ENCODE measurements at places on chromosomes 12 and 14.

GRCh38 chr12:98275131-98275475 is 240.3 kb upstream of the TMPO start:
- H3K36me3 ChIP-seq = no peaks in the 10 kb centered on the region
- no peak overlapping the region for H3K27ac ChIP-seq
- DNase-seq = no peak
- peaks cover 7% of the 10 kb centered on the region for H3K4me1 ChIP-seq

GRCh38 chr14:24231263-24232120 is 675 bp downstream of the NEDD8 start:
- peak overlapping the region; percentile 97 for H3K27ac ChIP-seq
- H3K36me3 ChIP-seq = peaks cover 6% of the 10 kb centered on the region
- H3K4me1 ChIP-seq = peaks cover 17% of the 10 kb centered on the region
- peak overlapping the region; percentile 98 for H3K4me3 ChIP-seq
- no peaks in the 10 kb centered on the region for H3K27me3 ChIP-seq

- peaks cover 14% of the 10 kb centered on the region for H3K36me3 ChIP-seq
- H3K4me1 ChIP-seq = no peaks in the 10 kb centered on the region
Measured at GRCh38 chr12:123928897-123929296, 43.7 kb downstream of the CCDC92 start.

DNA sequence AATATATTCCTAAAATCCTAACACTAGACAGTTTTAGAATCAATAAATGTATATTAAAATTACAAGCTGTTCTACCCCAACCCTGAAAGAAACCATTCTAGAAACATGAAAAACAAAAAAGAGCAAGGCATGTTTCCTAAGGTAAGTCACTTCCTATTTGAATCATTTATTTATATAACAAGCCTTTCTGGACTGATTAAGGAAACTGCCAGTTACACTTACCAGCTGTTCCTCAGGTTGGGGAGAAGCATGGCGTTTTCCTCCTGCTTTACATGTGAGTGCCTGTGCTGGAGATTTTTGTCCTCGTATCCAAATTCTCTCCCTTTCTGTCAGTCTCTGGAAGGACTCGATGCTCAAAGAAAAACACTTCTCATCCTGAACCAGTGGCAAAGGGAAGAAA is 183.3 kb downstream of the EFCAB11 start:
- no peak for DNase-seq
- H3K4me3 ChIP-seq = no peak overlapping the region
- peaks cover 14% of the 10 kb centered on the region for H3K27me3 ChIP-seq
- H3K4me1 ChIP-seq = peaks cover 18% of the 10 kb centered on the region
- H3K36me3 ChIP-seq = no peaks in the 10 kb centered on the region
- H3K27ac ChIP-seq = no peak overlapping the region

GRCh38 chr12:42372154-42372791 is 46.3 kb downstream of the PPHLN1 start:
- H3K27me3 ChIP-seq = no peaks in the 10 kb centered on the region
- no peak overlapping the region for H3K4me3 ChIP-seq
- H3K4me1 ChIP-seq = no peaks in the 10 kb centered on the region
- H3K36me3 ChIP-seq = peaks cover 19% of the 10 kb centered on the region
- H3K27ac ChIP-seq = no peak overlapping the region

GRCh38 chr14:23513818-23514643 is 37.5 kb downstream of the ZFHX2 start:
- H3K4me3 ChIP-seq = no peak overlapping the region
- H3K36me3 ChIP-seq = no peaks in the 10 kb centered on the region
- no peaks in the 10 kb centered on the region for H3K4me1 ChIP-seq
- DNase-seq = no peak
- H3K27me3 ChIP-seq = no peaks in the 10 kb centered on the region

GRCh38 chr12:12885096-12885792 is 6.1 kb upstream of the GPRC5A start:
- no peaks in the 10 kb centered on the region for H3K36me3 ChIP-seq
- no peak for DNase-seq
- peaks cover 32% of the 10 kb centered on the region for H3K4me1 ChIP-seq
- H3K27me3 ChIP-seq = peaks cover 41% of the 10 kb centered on the region
- peak overlapping the region; percentile 12 for H3K27ac ChIP-seq

- no peak overlapping the region for H3K4me3 ChIP-seq
- H3K27me3 ChIP-seq = no peaks in the 10 kb centered on the region
- H3K36me3 ChIP-seq = peaks cover 2% of the 10 kb centered on the region
- no peak overlapping the region for H3K27ac ChIP-seq
- peaks cover 8% of the 10 kb centered on the region for H3K4me1 ChIP-seq
- DNase-seq = no peak
Measured at GRCh38 chr12:68070957-68071356, 81.7 kb downstream of the IFNG-AS1 start.

- no peak overlapping the region for H3K27ac ChIP-seq
- no peaks in the 10 kb centered on the region for H3K27me3 ChIP-seq
- no peaks in the 10 kb centered on the region for H3K36me3 ChIP-seq
- no peak overlapping the region for H3K4me3 ChIP-seq
- no peak for DNase-seq
- peaks cover 7% of the 10 kb centered on the region for H3K4me1 ChIP-seq
Measured at GRCh38 chr14:85634205-85634604, 104.3 kb downstream of the FLRT2 start.

- H3K36me3 ChIP-seq = peaks cover 17% of the 10 kb centered on the region
- peak overlapping the region; percentile 23 for H3K27ac ChIP-seq
- H3K4me3 ChIP-seq = no peak overlapping the region
Measured at GRCh38 chr14:44963775-44964380, 1.9 kb downstream of the TOGARAM1 start.

DNA sequence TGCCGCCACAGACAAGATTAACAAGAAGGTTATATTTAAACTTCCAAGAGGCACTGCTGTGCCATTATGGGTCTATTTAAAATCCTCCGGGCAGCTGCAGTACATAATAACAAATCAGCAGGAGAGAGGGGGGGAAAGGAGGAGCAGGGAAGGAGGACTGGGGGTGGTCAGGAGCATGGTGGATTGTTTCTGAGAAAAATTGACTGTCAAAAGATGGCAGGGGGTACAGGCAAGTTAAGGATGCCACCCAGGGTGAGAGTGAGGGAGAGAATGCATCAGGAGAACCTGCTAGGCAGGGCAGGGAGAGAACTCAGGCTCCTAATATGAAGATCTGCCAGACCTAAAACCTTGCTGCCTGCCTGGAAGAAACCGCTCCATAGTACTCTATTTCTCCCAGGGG is 181.8 kb downstream of the GRIN2B start:
- no peak overlapping the region for H3K4me3 ChIP-seq
- H3K27me3 ChIP-seq = no peaks in the 10 kb centered on the region
- no peak for DNase-seq
- no peaks in the 10 kb centered on the region for H3K4me1 ChIP-seq

- H3K4me1 ChIP-seq = peaks cover 3% of the 10 kb centered on the region
- H3K27me3 ChIP-seq = peaks cover 3% of the 10 kb centered on the region
- DNase-seq = no peak
Measured at GRCh38 chr14:57982804-57983634, 117.1 kb upstream of the SLC35F4 start.

GRCh38 chr14:93462479-93462878 is 31.7 kb downstream of the UNC79 start:
- peaks cover 7% of the 10 kb centered on the region for H3K27me3 ChIP-seq
- DNase-seq = no peak
- H3K36me3 ChIP-seq = no peaks in the 10 kb centered on the region
- H3K4me3 ChIP-seq = no peak overlapping the region
- H3K4me1 ChIP-seq = no peaks in the 10 kb centered on the region
- no peak overlapping the region for H3K27ac ChIP-seq

GRCh38 chr14:41360126-41360525 is 246.6 kb upstream of the LRFN5 start:
- H3K4me1 ChIP-seq = no peaks in the 10 kb centered on the region
- no peak overlapping the region for H3K27ac ChIP-seq
- no peaks in the 10 kb centered on the region for H3K27me3 ChIP-seq

DNA sequence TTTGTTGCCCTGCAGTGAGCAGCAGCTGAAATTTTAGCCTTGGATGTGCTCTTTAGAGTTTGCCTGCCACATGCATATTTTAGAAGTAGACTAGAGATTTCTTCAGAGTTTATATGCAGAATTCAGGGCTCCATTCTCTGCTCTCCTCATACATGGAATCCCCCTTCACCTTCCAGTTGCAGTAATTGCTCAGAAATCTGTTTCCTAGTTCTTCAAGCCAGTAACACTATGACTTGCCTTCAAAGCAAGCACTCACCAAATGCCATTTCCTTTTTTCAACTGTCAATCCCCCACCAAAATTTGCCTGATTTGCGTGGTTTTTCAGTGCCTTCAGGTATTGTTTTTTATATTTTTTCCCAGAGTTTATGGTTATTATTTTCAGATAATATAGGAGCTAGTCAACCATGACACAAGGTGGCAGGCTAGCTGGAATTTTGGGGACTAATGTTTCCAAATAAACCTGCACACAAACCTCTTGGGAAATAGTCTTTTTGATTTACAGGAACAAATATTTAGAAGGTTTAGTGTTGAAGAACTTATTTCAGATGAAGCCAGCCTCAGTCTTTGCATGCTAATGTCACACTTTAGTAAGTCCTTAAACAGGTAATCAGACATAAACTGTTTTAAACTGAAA is 79.2 kb downstream of the ASCL1 start:
- H3K27ac ChIP-seq = no peak overlapping the region
- no peaks in the 10 kb centered on the region for H3K4me1 ChIP-seq
- no peak overlapping the region for H3K4me3 ChIP-seq
- H3K27me3 ChIP-seq = peaks cover 29% of the 10 kb centered on the region

DNA sequence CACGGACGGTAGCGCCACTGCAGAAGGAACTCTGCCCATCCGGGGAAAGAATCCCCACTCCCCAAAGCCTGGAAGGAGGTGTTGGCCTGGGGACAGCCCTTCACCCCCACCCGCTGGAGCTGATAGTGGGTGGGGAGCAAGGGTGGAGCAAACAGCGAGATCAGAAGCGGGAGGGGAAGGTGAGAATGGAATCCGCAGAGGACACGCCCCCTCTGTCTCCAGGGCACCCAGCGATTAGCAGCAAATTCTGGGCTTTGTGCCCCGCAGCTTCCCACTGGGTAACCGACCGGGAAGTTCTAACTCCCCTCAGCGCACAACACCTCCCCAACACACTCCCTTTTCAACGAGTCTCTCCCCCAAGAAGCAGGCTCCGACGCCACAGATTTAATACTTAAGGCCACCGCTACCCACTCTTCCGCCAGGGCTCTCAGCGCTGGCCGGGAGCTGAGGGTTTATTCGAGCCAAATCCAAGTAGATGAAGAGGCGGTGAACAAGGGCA is 1.4 kb downstream of the SLC25A29 start:
- peak overlapping the region; percentile 86 for H3K4me3 ChIP-seq
- DNase-seq = peak; percentile 34
- H3K27me3 ChIP-seq = no peaks in the 10 kb centered on the region
- H3K36me3 ChIP-seq = peaks cover 6% of the 10 kb centered on the region

GRCh38 chr14:106058342-106058741 is 532.0 kb downstream of the TMEM121 start:
- no peak overlapping the region for H3K4me3 ChIP-seq
- no peaks in the 10 kb centered on the region for H3K4me1 ChIP-seq
- H3K27ac ChIP-seq = no peak overlapping the region
- peaks cover 1% of the 10 kb centered on the region for H3K36me3 ChIP-seq
- DNase-seq = no peak

DNA sequence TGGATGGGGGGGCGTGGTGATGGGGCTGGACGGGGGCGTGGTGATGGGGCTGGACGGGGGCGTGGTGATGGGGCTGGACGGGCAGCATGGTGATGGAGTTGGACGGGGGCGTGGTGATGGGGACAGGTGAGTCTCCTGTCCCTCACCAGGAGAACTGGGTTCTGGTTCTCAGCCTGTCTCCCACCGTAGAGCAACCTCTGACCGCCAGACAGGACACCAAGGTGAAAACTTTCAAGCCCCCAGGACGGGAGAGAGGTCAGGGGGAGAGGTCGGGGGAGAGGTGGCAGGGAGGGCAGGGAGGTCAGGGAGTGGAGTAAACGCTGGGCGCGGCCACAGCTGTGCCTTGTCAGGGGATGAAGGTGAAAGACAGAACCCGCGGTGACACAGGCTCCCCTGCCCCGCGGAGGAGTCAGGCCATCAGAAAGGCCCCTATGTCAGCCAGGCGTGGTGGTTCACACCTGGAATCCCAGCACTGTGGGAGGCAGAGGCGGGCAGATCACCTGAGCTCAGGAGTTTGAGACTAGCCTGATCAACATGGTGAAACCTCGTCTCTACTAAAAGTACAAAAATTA is 84.6 kb downstream of the GALNT9 start:
- no peaks in the 10 kb centered on the region for H3K36me3 ChIP-seq
- no peaks in the 10 kb centered on the region for H3K4me1 ChIP-seq
- H3K4me3 ChIP-seq = no peak overlapping the region
- no peak for DNase-seq
- peaks cover 42% of the 10 kb centered on the region for H3K27me3 ChIP-seq

DNA sequence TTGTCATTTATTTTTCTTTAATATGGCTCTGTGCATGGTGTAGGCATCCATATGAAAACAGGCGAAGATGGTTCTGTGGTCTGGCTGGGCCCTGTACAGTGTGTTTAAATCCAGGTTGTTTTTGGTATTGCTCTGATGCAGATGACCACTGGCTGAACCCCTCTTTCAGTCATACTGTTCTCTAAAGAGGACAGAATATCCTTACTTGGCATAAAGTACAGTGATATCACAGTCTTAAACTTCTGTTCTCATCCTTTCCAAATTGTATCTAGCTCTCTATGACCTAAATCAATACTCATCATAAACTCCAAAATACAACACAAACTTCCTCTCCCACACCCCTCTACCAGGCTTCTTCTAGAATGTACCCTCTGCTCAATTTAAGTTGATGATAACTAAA is 252.7 kb upstream of the FAR2 start:
- no peak for DNase-seq
- no peaks in the 10 kb centered on the region for H3K4me1 ChIP-seq
- no peaks in the 10 kb centered on the region for H3K27me3 ChIP-seq
- H3K4me3 ChIP-seq = no peak overlapping the region
- no peak overlapping the region for H3K27ac ChIP-seq

DNA sequence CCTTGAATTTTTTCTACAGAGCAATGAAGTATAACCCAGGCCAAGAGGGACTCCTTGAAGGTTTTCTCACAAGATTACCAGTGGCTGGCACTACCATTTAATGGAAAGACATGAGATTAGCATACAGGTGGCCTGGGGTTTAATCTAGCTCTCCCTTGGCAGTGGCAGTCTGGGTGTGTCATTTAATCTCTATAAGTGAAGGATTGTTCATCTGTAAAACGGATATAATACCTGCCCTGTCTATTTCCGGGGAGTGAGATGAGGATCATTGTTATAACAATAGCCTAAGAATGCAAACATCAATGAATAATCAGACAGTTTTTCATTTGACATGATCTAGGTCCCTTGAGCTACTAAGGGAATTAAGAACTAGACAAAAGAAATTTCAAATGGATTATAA is 168.7 kb upstream of the CPNE8 start:
- no peaks in the 10 kb centered on the region for H3K27me3 ChIP-seq
- no peak overlapping the region for H3K4me3 ChIP-seq
- H3K4me1 ChIP-seq = no peaks in the 10 kb centered on the region
- no peak for DNase-seq
- no peaks in the 10 kb centered on the region for H3K36me3 ChIP-seq
- no peak overlapping the region for H3K27ac ChIP-seq

DNA sequence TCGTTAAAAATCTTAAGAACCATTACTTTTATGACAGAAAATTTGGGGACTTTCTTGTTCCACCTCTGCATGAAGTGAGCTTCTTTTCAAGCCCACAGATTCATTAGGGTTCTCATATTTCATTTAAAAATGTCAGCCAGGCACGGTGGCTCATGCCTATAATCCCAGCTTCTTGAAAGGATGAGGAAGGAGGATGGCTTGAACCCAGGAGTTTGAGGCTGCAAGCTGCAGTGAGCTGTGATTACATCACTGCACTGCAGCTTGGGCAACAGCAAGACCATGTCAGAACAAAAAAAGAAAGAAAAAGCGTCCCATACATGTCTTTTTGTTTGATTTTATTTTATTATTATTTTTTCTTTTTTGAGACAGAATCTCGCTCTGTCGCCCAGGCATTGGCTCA is 43.4 kb upstream of the ATF1 start:
- H3K36me3 ChIP-seq = peaks cover 28% of the 10 kb centered on the region
- no peak overlapping the region for H3K4me3 ChIP-seq
- H3K27ac ChIP-seq = no peak overlapping the region
- H3K4me1 ChIP-seq = no peaks in the 10 kb centered on the region
